ENCODE measurements at places on chromosomes 5 and 9.

DNA sequence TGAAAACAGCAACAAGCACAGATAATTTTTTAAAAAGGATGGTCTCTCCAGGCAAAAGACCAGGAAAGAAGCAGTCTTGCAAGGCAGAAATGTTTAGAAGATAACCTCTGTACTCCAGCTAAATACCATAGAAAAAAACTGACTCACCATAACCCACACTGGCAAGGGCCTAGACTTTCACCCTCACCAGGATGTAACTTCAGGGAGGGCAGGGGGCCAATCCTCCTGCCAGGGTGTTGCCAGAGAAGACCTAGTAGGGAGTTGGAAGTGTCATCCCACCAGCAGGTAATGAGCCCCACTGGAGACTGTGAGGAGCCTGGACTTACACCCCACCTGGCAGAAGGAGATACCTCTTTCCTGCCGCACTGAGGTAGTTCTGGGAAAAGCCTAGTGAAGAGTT is 97.6 kb downstream of the PRELID2 start:
- DNase-seq, result no peak

DNA sequence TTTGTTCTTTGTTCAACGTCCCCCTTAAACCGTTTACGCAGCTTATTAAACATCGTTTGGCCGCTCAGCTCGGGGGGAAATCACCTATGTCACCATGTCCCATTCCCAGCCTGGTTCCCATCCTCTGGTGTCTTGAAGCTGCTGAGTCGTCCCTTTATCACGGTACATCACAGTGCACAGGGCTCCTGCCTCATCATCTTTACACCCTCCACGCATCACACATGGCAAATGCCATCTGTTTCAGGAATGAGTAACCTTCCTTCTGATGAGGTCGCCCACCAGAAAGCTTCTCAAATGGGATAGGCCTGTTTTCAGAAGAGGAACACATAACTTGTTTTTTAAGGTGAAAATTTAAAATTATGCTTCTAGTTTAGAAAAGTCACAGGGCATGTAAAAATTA is 7.9 kb upstream of the LHX6 start:
- no peak for DNase-seq

- DNase-seq, result no peak
Observed at GRCh38 chr5:118578093-118578492, 410.3 kb downstream of the DTWD2 start.

DNA sequence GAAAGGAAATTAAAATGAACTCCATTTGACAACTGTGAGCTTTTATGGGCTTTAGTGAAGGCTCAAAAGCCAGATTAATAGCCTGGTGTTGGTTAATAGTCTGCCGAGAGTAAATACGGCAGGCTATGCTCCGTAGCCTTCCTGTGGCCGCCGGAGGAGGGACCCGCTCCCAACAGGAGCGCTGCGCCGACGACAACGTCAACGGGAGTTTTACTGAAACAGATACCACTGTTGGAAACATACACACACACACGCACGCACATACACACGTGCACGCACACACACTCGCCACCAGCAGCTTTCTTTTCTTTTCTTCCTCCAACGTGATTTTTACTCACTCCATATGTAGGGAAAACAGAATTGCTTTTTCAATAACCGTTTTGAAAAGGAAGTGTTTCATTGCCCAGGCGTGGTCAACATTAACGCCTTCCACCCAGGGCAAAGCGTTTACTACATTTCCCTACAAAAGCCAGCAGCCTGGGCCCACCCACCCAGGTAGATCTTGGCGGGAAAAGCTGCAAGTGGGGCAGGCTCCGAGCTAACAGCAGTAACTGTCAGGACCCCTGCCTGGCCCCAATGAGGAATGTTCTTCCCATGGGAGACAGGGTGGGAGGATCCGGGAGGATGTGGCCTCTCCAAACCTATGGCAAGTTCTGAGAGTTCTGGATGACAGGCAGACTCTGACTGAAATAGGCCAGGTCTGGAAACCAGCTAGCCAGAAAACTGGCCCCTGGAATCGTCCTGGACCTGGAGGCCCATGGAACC is 72.3 kb downstream of the PAX5 start:
- no peak for DNase-seq

- no peak for DNase-seq
Observed at GRCh38 chr5:73230264-73231245, 57.6 kb downstream of the TMEM174 start.

GRCh38 chr5:113218200-113218599 is 216.6 kb downstream of the TSSK1B start:
- DNase-seq, result no peak

DNA sequence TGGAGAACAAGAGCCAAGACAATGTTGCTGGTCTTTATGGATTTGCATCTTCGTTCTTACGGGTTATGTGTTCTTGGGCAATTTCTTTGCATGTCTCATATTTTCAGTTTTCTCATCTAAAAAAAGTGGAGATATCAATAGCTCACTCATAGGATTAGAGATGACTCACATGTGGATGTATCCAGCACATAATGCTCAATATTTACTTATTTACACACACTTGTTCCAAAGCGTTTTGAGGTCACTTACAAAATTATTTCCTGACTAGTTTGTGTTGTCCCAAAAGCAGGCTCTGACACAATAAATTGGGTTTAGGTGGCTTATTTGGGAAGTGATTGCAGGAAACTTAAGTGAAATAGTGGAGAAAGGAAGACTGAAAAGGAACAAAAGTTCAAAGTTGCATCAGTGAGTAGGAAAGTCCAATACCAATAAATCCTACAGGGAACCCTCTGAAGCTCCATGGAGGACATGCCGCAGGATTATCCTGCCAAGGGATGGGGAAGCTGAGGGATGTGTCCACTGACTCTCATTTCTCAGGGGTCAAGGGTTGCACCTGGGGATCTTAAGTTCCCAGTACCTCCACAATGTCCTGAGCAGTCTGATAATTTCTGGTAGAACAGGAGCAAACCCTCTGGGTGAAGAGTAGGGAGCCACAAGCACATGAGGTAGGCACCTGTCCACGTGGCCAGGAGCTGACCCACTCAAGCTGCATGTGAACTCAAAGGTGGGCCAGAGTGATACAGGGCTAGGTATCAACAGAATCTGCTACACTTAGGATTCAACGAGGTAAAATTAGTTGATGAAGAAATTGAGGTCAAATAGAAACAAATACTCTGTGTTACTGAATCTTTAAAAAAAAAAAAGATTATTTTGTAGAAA is 37.4 kb upstream of the SLC44A1 start:
- DNase-seq, result no peak

GRCh38 chr9:75814667-75815066 is 75.8 kb upstream of the PCSK5 start:
- no peak for DNase-seq

DNA sequence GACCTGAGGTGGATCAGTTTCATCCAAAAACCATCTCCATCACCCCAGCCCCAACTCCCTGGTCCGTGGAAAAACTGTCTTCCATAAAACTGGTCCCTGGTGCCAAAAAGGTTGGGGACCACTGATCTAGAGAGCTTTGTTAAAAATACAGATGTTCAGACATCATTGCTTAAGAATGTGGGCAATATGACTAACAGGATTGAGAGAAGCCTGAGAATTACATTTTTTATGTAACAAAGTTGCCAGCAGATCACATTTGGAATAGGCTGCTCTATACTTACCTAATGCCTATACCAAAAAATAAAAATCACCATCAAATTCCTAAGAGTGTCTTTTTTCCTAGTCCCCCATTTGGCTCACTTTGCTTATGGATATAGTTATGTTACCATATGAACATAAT is 143.3 kb downstream of the RAPGEF6 start:
- no peak for DNase-seq

Data from central memory CD4-positive, alpha-beta T cell (primary cell).